T-helper 2 cell treated with Interferon-gamma antibody and Interleukin-4, amounts not matched to agents 5 μg/mL and 100 μg/mL, for 36 hours (primary cell): ENCODE measurements at places on chromosomes 4 and X.

- no peak for DNase-seq
- H3K4me1 ChIP-seq, result no peaks in the 10 kb centered on the region
- no peaks in the 10 kb centered on the region for H3K27me3 ChIP-seq
- no peak overlapping the region for H3K4me3 ChIP-seq
Observed at GRCh38 chrX:27619459-27619858, 29.3 kb downstream of the DCAF8L2 start.

DNA sequence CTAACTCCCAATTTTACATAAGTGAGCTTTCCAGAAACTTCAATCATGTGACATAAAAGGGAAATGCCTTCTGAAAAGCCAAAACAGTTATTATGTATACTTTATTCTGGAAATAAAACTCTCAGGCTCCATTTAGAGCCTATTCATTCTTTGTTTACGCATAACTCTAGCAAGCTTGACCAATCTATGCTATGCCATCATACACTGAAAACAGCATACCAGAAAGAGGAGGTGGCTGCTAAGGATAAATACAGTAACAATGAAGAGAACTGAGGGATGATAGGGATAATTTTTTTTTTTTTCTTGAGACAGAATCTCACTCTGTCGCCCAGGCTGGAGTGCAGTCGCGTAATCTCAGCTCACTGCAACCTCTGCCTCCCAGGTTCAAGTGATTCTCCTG, 24.4 kb downstream of the CDKL2 start:
- H3K27ac ChIP-seq, result no peak overlapping the region
- H3K4me3 ChIP-seq, result no peak overlapping the region
- DNase-seq, result no peak

DNA sequence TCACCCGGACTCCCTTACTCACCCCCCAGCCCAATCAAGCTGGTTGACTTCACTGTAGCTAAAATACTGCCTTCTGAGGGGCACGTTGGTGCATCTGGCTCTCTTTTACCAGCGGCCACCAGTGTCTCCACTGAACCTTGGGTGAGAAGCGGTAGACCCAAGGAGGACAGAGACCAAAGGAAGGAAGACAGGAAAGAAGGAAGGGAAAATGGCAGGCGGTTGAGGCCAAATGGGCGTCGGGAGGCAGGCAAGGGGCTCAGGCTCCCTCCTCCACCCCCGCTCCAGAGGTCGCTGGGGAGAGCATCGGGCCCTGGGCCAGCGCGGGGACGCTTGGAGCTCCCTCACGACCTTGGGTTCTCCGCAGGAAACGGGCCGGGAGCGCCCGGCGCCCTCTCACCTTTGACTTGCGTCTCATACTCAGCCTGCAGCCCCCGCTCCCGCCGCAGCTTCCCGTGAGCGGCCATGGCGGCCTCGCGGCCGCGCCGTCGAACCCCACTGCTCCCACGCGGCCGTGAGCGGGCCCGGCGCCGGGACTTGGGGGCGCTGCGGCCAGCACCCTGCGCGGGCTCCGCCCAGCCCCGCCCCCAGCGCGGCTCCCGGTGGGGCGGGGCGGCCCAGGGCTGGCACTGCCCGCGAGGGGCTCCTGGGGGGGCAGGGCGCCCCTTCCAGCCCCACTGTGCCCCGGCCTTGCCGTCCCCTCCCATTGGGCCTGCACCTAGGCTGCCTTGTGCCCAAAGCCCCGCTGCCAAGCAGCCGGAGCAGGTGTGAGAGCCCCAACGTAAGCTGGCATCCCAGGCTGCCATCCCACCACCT, at the start of gene ARHGAP4:
Gene ARHGAP4 (minus strand): TSS at position 526 of the 813 bp plus-strand sequence. CDS start 62 bp downstream, at position 464.
- DNase-seq, result peak; percentile 67
- H3K27ac ChIP-seq, result peak within 1 kb of the TSS; percentile 97
- peaks cover 25% of the 10 kb centered on the region for H3K4me1 ChIP-seq
- H3K27me3 ChIP-seq, result no peaks in the 10 kb centered on the region
- H3K4me3 ChIP-seq, result peak within 1 kb of the TSS; percentile 98

- DNase-seq, result no peak
- H3K27ac ChIP-seq, result no peak overlapping the region
- no peaks in the 10 kb centered on the region for H3K36me3 ChIP-seq
- no peak overlapping the region for H3K4me3 ChIP-seq
- H3K27me3 ChIP-seq, result no peaks in the 10 kb centered on the region
- H3K4me1 ChIP-seq, result no peaks in the 10 kb centered on the region
Observed at GRCh38 chr4:141890279-141890678, 253.9 kb downstream of the IL15 start.

- H3K4me3 ChIP-seq, result no peak overlapping the region
- H3K4me1 ChIP-seq, result no peaks in the 10 kb centered on the region
- no peak overlapping the region for H3K27ac ChIP-seq
- no peaks in the 10 kb centered on the region for H3K27me3 ChIP-seq
Observed at GRCh38 chr4:20017070-20017776, 234.5 kb upstream of the SLIT2 start.

DNA sequence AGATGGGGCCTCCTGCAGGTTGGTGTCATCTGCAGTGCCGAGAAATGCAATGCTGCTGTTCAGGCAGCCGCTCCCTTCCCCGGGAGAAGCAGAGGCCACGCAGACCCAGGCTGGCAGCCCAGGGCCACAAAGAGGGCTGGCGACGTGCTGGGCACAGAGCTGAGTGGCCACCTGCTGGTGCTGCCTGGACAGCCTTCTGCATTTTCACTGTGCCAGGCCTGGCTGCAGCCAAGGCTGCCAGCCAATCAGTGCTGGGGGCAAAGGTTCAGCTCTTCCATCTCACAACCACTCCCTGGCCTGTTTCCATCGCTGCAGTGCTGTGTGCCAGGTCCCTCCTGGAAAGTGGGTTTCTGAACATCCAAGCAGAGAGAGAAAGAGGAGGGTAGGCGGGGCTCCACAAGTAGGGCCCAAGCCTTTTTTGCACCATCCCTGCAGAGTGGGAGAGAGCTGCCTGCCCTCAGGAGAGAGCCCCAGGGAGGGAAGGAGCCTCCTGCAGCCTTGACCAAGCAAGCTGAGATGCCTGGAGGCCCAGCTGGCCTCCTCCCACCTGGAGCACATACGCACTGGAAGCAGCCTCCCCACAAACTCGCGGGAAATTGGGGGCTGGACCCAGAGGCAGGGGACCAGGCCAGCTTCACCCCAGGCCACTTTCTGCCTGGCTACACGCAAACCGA, 20.1 kb downstream of the ADRA2C start:
- DNase-seq, result no peak
- H3K27me3 ChIP-seq, result no peaks in the 10 kb centered on the region
- no peaks in the 10 kb centered on the region for H3K36me3 ChIP-seq
- no peak overlapping the region for H3K4me3 ChIP-seq

DNA sequence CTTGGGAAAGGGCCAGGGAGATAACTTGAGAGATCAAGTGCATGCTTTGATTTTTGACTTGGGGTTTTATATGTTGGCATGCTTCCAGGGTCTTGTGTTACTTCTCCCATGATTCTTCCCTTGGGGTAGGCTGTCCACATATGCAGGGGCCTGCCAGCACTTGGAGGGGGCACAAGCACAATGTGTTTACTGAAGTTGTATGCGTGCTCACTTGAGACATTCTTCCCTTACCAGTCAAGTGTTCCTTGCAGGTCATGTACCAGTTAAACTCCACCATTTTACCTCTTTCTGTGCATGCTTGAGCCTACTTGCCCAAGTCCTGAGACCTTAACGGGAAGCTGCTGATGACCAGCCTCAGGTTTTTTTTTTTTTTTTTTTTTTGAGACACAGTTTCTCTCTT, 1880.5 kb downstream of the ARAP2 start:
- no peak overlapping the region for H3K27ac ChIP-seq
- no peaks in the 10 kb centered on the region for H3K36me3 ChIP-seq
- no peaks in the 10 kb centered on the region for H3K27me3 ChIP-seq
- H3K4me3 ChIP-seq, result no peak overlapping the region
- DNase-seq, result no peak

DNA sequence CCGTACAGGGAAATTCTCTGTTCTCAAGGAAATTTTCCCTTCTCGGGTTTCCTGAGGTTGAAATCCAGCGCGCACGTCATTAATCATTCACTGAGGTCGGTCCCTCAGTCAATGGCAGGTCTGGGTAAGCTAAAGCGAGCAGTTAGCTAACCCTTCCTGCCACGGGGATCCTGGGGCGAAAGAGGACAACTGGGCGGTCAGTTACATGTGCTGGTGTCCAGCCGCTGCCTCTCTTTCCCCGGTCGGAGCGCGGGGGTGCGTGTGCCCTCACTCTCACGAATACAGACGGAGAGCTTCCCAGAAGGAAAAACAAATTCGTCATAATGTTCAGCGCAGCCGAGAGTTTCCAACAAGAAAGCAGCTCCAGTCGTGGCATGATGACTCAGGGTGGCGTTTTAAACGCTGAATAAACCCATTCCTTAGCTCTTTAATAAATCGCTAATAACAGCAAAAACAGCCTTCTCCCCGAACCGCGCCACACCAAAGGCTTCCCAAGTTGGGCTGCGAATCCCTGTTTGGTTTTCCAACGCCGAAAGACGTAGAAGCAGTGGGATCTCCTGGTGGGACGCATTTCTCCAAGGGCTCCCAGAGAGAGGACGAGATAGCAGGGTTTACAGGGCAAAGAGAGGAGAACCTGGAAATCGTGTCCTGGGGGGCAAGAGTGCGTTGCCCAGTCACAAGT, 752 bp upstream of the FGF5 start:
- DNase-seq, result no peak
- peaks cover 81% of the 10 kb centered on the region for H3K27me3 ChIP-seq
- no peak overlapping the region for H3K4me3 ChIP-seq
- peaks cover 10% of the 10 kb centered on the region for H3K4me1 ChIP-seq
- no peak overlapping the region for H3K27ac ChIP-seq

DNA sequence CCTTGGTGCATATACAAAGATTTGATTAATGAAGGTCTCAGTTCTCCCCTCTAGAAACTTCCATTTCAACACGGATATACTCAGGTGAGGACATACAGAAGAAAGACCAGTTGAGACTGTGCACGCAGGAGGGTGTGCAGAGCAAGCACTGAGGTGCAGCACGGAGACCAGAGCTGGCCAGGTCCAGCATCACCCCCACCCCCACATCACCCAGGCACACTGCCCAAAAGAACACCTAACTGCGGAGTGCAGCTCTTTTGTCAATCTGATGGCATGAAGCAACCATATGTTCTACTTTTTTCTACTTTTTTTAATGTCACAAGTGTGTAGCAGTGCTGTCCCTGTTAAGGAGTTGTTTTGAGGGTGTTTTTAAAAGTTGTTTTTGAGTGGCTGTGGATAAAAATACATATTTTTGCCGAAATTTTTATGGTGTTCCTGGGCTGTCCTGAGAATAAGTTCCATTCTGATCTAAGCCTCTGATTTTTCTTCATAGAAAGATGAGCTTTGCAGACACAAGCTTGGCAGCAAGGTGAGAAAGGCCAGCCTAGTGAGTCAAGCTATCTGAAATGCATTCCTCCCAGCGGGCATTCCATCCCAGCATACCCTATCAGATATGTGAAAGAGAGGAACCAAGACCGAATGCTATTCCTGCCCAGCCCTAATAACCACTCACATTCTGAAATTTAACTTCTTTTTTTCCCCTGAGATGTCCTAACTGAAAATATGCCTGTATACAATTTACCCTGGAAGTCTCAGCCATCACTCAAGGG, 173.7 kb downstream of the PTTG2 start:
- no peak for DNase-seq
- no peak overlapping the region for H3K27ac ChIP-seq
- no peak overlapping the region for H3K4me3 ChIP-seq
- peaks cover 50% of the 10 kb centered on the region for H3K4me1 ChIP-seq

DNA sequence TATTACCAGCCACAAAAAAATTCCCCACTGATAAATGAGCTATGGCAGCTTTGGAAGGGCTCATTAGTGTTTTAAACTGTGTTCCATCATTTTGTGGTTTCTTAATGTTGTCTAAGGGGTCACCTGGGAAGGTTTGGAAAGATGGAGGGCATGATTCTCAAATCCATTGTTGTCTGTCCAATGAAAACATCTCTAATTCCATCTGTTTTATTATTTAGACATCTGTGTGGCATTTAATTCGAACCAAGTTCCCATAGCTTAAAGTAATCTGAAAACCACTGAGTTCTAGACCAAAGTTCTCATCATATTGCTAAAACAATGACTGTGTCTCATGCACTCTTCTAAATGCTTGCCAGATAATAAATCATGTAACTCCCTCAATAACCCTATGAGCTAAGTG, 103.8 kb upstream of the PPP3CA start:
- H3K27ac ChIP-seq, result no peak overlapping the region
- DNase-seq, result no peak
- no peaks in the 10 kb centered on the region for H3K4me1 ChIP-seq
- H3K27me3 ChIP-seq, result peaks cover 28% of the 10 kb centered on the region

DNA sequence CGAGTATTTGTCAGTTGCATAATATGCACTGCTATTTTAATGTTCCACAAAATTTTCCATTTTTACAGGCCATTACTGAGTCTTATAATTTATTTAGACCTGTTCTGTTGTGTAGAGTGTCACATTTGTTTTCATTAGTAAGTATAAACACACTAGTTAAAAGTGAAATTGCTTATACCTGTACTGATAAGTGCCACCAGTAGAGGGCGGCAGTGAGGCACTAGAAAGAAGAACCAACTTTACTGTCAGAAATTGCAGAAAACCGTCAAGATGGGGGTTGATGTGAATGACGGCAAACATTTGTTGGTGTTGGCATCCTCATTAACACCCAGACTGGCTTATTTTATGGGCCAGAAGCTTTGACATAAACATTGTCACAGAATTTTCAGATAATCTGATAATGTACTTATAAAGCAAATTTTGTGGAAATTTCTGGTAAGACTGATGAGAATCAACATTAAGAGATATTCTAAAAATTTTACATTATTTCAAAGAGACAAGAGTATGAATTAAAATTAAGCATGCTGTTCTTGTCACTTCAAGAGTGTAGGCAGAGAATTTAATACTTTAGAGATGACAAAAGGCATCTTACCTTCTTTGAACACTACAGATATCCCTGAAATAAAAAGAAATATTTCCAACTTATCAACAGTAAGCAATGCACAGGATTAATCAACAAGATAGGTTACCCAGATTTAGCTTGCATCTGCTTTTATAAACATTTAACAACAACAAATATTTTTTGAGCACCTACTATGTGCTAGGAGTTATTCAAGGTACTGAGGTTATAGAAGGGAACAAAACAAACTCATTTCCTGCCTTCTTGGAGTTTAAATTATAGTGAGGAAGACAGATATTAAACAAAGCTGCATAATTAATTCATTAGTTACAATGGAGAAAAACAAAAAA, 24.9 kb downstream of the ALPK1 start:
- peaks cover 22% of the 10 kb centered on the region for H3K4me1 ChIP-seq
- DNase-seq, result peak; percentile 52
- H3K4me3 ChIP-seq, result no peak overlapping the region
- H3K36me3 ChIP-seq, result peaks cover 2% of the 10 kb centered on the region
- H3K27me3 ChIP-seq, result peaks cover 4% of the 10 kb centered on the region
